ENCODE measurements at places on chromosomes 3 and 15.

DNA sequence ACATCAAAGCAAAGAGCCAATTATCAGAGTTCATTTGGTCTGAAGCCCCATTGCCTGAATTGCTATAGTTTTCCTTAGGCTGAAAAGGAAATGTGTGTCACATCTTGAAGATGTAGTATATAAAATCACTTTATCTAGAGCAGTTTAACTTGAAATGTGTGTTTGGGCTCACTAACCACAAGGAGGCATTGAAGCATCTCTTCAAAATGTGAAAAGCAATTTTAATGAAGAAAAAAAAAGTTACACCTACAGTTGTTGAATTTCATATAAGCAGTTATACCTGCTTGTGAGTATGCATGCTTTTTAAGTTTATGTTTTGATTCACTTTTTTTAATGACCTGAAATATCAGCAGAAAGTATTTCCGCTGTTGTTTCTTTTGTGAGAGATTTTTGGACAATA, 129.3 kb downstream of the IQCH start:
- H3K4me1 ChIP-seq = no peaks in the 10 kb centered on the region
- H3K36me3 ChIP-seq = no peaks in the 10 kb centered on the region
- no peak for DNase-seq
- H3K27me3 ChIP-seq = no peaks in the 10 kb centered on the region
- no peak overlapping the region for H3K4me3 ChIP-seq
- H3K27ac ChIP-seq = no peak overlapping the region

DNA sequence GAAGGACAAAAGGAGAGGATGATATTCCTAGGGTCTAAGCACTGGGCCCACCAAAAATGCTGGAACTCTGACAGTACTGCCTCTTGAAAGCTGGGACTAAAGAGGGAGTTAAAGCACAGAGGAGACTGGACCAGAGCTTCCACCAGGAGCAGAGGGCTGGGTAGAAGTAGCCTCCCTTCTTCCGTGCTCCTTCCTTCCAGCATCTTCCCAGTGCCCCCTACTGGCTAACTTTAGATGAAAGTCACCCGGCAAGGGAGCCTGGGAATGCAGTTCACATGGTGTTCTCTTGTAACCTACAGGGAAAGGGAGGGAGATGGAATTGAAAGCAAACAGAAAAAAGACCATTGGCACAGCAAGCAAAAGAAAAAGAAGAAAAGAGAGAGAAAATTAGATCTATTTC, 106.1 kb upstream of the COL8A1 start:
- no peak overlapping the region for H3K4me3 ChIP-seq
- H3K4me1 ChIP-seq = no peaks in the 10 kb centered on the region
- no peaks in the 10 kb centered on the region for H3K27me3 ChIP-seq
- H3K27ac ChIP-seq = no peak overlapping the region
- DNase-seq = peak; percentile 88

- DNase-seq = no peak
- no peaks in the 10 kb centered on the region for H3K36me3 ChIP-seq
- H3K27me3 ChIP-seq = no peaks in the 10 kb centered on the region
- H3K4me1 ChIP-seq = no peaks in the 10 kb centered on the region
- no peak overlapping the region for H3K27ac ChIP-seq
Measured at GRCh38 chr3:120850381-120851295, 57.4 kb upstream of the STXBP5L start.

GRCh38 chr15:100544338-100544841, 15.6 kb upstream of the CERS3 start:
- H3K27ac ChIP-seq = no peak overlapping the region
- DNase-seq = no peak
- no peaks in the 10 kb centered on the region for H3K36me3 ChIP-seq
- H3K27me3 ChIP-seq = no peaks in the 10 kb centered on the region

Data from H9 (cell line).